ENCODE measurements at places on chromosomes 11 and 22.

GRCh38 chr11:36333897-36334296, 37.8 kb downstream of the PRR5L start:
- no peak for DNase-seq

DNA sequence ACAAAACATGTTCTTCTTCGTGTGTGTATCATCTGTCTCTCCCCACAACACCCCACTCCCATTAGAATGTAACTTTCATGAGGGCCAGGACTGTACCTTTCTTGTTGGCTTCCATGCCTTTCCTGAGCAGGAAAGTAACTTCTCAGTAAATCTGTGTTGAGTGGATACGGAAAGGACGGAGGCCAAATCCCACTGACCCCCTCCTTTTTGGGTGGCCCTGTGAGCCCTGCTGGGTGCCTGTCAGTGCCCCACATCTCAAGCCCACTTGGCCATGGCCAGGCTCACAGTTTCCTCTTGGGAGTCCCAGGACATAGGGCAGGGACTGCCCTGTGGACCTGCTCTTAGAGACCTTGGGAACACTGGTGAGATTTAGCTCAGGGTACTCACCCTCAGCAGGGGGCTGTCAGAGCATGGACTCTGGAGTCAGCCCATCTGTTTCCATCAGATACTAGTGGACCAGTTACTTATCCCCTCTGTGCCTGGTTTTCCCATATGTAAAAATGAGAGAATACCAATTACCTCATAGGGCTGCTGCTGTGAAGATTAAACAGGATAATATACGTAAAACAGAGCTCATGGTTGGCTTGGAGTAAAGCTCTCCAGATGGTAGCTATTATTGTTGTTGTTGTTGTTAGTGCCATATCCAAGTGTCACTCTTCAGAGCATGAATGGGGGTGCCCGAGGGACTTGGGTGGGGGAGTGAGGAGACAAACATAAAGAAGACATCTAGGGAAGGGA, 1.0 kb upstream of the C11orf96 start:
- DNase-seq: no peak

- no peak for DNase-seq
Observed at GRCh38 chr11:128901653-128902514, 10.7 kb downstream of the KCNJ5 start.

GRCh38 chr22:20653795-20654342, 120.0 kb upstream of the SERPIND1 start:
- no peak for DNase-seq

DNA sequence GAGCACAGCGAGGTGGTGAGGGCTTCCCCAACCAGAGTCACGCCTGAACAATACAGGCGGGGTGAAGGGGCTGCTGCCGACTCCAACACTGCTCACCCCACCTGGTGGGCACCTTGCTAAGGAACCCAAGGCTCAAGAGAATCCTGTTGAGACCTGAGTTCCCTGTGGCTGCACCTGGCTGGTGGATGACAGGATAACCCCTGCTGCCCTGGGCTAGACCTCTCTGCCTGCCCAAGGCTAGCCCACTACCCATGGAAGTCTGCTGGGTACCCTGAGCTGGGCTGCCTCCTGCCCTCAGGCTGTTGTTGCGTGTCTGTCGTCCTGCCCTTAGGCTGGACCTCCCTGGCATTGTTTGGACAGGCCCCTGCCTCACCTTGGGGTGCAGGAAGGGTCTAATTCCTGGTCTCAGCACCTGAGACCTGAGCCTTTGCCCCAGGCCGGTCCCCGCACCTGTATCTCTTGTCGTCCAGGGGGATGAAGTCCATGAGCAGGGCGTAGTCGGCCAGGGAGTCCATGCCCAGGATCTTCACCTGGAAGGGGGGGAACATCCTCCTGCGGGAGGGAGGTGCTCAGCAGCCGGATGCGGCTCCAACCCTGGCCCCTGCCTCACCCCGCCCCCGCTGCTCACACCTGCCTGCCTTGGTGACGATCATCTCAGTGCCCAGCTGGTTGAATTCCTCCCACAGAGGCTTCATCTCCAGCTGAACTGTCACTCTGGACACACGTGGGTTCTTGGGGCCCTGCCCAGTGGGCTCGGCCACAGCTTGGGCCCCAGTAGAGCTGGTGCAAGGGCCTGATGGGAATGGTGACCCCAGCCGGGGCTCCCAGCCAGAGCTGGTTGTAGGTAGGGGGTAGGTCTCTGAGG, 4.9 kb upstream of the NUDT8 start:
- no peak for DNase-seq

DNA sequence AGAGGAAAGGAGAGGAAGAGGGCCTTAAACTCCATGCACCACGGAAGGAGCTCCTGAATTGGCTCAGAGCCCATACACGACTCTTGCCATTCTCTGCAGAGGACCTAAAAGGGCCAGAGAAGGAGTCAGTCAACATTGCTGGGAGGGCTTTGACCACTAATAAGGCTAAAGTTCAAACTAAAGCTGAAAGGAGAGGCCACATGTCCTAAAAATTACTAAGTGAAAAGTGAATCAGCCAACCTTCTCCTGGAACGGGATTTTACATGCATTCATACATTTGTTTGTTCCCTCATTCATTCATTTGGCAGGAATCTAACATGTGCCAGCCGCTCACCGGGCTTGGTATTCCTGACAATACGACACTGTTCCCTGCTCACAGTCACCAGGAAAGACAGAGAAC, 10.5 kb downstream of the CLMP start:
- no peak for DNase-seq

DNA sequence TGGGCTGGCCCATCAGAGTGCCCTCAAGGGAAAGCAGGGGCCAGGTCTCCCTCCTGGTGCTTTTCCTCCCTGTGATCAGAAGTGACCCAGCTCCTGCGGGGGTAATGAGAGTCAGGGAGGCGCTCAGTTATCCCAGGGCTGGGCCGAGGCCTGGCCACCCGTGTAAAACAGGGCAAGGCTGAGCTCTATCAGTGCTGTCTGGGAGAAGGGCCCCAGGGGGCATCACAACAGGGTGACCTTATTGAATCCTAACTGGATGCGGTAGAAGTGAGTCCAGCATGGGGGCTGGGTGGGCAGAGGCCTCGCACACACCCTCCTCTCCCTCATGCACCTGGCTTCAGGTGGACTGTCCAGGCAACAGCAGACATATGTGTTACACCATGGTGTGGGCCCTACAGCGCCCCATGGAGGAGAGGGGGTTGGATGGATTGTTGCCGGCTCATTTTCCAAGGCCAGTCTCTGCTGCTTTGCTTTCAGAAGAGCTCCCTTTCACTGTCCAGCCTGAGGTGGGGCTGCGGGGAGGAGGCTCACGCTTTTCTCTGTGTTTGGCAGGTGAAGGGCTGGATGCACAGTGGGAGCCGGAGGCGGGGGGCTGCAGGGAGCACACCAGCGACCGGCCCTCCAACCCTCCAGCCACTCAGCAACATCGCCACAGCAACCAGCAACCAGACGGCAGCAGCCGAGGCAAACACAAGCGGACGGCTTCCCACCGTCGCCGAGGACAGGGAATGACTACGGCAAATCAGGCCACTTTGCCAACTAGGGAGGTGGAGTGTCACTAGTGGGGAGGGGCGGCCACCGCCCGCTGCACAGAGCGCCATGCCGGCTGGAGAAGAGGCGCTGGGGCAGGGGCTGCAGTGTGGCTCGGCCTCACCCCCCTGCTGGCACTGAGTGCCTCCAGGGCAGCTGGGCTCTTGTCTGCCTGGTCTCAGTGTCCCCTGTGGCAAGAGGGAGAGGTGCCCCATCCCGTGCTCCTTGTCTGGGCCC, 24.7 kb downstream of the GNAZ start:
- DNase-seq: no peak

- no peak for DNase-seq
Observed at GRCh38 chr11:88487646-88488045, 150.1 kb upstream of the CTSC start.

- DNase-seq: no peak
Observed at GRCh38 chr11:16964501-16964900, 49.7 kb downstream of the PLEKHA7 start.

DNA sequence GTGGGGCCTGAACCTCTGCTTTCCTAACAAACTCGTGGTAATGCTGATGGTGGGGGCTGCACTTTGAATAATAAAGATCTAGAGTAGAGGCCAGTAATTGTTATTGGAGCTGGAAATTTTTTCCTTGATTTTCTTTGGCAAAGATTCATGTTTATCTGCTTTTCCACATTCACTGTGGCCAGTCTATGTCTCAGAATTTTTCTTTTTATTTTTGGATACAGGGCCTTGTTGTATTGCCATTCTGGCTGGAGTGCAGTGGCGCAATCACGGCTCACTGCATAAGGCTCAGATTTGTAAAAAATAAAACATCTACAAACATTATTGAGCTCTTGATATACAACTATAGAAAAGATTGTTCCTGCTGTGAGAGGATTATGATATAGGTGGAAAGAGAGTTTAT, 1.6 kb downstream of the TMEM135 start:
- no peak for DNase-seq

DNA sequence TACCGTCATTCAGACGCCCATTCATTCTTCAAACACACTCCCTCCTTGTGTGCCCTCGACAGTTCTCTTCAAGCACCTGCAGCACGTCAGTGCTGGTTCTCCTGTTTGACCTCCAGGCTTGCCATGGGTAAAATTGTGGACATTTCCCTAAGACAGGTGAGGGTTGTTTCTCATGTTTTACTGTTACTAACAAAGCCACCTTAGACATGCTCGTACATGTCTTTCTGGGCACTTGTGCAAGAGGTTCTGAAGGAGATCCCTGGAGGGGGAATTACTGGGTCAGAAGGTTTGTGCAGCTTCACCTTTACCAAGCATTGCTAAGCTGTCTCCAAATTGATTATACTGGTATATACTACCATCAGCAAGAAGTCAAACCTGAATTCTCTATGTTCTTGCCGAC, 189.7 kb upstream of the TMEM45B start:
- DNase-seq: peak; percentile 65

- DNase-seq: no peak
Observed at GRCh38 chr22:42934338-42934737, 77.3 kb upstream of the ARFGAP3 start.

DNA sequence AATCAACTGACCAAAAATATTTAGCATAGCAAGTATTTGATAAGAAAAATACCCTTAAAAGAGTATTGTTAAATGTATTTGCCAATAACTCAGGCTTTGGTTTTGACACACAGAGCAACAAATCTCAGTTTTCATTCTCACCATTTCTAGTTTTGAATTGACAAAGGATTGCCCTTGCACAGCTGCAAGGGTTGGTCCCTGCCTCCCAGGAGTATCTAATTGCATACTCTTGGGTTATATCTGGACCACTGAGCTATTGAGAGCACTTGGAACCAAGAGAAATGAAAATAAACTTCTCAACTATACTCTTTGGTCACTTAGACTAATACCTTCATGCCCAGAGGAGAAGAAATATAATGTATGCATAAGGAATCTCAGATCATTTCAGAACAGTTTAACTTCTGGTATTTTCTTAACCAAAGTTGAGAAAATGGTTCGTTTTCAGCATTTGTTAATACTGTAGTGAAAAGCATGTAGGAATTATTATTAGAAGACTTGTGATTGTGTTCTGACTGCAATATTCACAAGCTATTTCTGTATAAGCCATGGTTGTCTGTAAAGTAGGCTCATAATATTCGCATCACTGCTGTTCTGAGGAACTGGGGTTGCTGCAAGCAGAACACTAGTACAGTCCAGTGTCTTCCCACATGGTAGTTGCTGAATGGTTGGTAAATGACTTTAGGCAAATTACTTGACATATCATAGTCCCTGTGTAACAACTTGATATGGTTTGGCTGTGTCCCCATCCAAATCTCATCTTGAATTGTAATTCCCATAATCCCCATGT, 7.9 kb downstream of the C2CD3 start:
- DNase-seq: no peak

GRCh38 chr11:134700101-134700640, 288.1 kb upstream of the B3GAT1 start:
- no peak for DNase-seq

- peak; percentile 87 for DNase-seq
Observed at GRCh38 chr22:47333625-47334024, 571.2 kb downstream of the TBC1D22A start.

DNA sequence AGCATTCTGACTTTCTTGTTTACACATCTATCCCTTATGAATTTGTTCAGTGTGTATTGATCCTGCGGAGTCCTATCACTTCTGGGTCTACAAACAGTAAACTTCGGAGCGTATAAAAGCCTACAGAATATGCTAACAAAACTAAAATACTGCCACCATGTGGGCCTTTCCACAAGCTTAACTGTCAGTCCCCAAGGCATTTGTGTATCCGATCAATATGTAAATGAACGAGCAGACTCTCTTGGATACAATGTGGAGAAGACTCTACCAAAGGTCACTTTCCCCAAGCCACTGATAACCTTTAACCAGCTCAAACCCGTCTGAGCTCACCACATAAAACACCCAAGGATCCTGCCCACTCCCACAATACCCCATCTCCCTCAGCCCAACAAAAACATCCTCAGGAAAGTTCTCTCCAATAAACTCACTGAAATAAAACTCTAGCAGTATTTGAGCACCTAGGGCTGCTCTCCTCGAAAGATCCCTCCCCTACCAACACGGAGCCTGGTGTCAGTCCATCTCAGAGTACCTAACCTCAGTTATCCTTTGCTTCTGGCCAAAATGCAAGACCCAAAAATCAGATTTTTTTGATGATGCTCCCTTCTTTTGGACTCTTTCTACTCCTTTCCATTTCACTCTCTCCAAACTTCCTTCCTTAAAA, 17.8 kb downstream of the ADA2 start:
- no peak for DNase-seq

DNA sequence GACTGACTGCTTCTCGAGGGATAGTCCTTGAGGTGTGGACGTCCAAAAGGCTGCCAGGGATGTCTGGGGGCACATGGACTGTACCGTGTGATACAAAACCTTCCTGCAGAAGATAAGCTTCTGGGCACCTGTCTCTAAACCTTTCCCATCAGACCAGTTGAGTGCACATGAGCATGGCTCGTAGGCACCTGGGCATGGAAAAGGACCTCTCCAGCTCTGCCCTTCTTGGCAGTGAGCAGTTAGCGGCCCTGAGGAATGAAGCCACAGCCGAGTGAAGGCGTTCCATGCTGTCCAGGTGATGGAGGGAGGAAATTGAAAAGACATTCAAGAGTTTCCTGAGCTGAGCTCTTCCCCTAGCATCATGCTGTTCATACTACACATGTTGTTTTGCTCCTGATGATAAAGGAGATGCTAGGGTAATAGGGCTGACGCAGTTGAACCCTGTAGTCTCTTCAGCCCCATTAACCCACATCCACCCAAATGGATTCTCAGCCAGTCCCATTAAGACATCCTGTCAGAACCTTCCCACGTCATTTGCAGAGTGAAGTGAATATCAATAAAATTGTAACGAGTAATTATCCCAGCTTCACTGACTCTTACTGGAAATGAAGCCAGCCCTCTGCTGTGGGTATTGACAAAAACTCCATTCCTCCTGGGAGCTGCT, 138.6 kb downstream of the KIRREL3 start:
- no peak for DNase-seq

DNA sequence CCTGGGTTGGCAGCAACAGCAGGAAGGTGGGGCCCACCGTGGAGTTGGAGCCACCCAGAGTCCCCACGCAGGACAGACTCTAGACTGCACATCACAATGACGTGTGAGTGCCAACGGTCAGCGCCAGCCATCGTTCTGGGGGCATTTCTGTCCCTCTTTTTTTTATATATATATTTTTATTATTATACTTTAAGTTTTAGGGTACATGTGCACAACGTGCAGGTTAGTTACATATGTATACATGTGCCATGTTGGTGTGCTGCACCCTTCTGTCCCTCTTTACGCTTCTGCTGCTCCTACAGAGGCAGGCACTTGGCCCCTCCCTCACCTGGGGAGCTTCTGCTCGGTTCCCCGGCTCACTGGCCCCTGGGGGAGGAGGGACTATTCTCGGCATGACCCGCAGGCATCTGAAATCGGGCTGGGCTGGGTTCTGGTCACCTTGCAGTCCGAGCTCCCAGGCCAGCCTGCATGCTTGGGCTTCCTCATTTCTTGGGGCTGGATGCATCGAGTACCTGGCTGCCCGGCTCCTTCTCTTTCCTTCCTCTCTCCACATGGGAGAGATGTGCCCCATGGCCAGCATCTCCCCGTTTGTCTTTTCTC, 787.4 kb downstream of the TBC1D22A start:
- DNase-seq: no peak
